Retina (tissue), 1 donor: ENCODE measurements at places on chromosomes 11 and 22.

- no peak for DNase-seq
These were observed 83.5 kb downstream of the DSCAML1 start for GRCh38 chr11:117713538-117713991.

DNA sequence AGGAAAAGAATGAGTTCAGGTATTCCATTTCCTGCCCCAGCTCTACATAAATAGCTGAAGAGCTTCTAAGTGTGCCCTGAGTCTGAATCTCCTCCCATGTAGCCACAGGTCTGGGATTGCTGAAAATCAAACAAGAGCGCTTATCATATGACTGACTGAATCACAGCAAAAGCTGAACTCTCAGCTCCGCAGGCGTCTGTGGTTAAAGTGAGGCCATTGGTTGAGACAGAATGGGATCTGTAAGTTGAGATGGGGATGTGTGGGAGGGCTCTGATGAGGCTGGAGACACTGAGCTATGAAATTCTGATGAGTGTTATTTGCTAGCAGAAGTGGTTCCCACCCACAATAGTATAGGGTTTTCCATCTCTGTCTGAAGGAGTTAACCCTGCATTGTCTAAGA is 637.0 kb downstream of the OPCML start:
- no peak for DNase-seq

- DNase-seq = no peak
These were observed 15.6 kb upstream of the UCP3 start for GRCh38 chr11:74024261-74025029.

DNA sequence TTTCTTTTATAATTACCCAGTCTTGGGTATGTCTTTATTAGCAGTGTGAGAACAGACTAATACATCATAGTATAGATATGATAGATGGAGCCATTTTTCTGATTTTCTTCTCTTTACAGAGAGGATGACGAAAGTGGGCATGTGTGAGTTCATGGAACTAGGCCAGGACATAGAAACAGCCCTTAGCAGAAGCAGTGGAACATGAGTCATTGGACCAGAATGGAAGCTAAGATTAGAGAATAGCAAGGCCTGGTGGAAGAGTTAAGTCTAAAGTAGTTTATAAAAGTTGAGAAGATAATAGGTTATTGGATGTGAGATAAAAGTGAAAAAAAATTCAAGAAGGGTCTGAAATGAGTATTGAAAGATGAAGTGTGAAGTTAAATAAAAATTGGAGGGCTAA is 97.0 kb upstream of the MPPED2 start:
- DNase-seq = no peak

- DNase-seq = no peak
These were observed 21.7 kb downstream of the VSIG10L2 start for GRCh38 chr11:125967515-125967914.

GRCh38 chr11:121226415-121227263 is 65.9 kb upstream of the SC5D start:
- no peak for DNase-seq
